ENCODE measurements at places on chromosomes 13 and 19.

DNA sequence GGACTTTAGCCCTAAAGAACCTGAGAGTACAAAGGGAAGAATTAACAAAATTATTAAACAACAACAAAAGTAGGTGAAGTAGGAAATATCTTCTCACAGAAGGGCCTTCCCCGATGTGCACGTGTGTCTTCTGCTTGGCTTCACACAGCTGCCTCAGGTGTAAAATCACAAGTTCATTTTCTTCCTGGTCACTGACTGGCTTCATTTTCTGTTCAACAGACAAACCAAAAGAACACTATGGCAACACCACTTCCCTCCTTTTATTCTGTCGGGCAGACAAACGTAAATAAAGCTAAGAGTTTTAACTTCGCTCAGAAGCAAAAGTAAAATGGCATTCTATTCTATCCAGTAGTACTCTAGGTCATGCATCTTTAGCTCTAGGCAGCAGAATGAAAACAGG, 140.9 kb downstream of the TBC1D4 start:
- no peak for DNase-seq

GRCh38 chr19:50712833-50713232, 6.8 kb downstream of the SHANK1 start:
- no peak for DNase-seq

DNA sequence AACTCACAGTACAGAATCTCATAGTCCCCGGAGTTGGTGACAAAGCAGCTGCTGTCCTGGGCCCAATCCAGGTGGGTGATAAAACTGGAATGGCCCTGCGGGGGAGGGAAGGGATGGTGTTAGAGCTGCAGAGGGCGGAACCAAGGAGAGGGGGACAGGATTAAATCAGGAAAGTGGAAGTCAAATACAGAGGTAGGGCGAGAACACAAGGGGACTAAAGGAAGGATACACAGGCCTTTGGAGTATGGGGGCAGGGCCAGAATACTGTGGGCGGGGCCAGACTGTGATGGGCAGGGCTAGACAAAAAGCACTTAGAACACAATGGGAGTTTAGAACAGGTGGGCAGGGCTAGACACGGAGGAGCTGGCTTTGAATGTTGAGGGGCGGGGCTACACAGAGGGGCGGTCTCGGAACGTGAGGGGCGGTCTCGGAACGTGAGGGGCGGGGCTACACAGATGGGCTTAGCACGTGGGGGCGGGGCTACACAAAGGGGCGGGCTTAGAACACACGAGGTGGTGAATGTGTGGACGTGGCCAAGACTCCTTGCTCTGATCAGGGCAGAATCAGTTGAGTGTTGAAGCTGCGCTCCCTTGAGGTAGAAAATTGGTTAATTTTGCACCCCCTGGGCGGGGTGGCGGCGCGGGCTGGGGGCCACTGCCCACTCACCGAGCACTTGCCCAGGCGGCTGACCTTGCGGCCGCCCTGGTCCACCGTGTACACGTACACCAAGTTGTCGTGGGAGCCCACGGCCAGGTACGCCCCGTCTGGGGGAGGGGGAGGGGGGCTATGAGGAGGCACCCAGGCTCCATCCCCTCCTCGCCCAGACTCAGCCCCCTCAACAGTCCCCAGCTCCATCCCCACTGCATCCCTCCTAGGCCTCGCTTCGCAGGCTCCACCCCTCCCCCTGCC, 14.0 kb upstream of the GPR4 start:
- peak; percentile 62 for DNase-seq

DNA sequence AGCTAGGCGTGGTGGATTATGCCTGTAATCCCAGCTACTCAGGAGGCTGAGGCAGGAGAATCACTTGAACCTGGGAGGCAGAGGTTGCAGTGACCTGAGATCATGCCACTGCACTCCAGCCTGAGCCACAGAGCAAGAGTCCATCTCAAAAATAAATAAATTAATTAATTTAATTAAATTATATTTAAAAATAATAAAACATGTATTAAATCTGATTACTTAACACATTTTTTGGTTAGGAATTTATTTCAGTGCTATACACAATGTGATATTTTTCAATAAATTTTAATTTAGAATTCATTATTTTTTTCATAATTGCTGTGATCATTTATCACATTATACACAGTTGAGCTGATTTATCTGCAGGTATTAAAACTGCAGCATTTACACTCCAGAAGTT, 1101.5 kb upstream of the MIR17HG start:
- DNase-seq = no peak

DNA sequence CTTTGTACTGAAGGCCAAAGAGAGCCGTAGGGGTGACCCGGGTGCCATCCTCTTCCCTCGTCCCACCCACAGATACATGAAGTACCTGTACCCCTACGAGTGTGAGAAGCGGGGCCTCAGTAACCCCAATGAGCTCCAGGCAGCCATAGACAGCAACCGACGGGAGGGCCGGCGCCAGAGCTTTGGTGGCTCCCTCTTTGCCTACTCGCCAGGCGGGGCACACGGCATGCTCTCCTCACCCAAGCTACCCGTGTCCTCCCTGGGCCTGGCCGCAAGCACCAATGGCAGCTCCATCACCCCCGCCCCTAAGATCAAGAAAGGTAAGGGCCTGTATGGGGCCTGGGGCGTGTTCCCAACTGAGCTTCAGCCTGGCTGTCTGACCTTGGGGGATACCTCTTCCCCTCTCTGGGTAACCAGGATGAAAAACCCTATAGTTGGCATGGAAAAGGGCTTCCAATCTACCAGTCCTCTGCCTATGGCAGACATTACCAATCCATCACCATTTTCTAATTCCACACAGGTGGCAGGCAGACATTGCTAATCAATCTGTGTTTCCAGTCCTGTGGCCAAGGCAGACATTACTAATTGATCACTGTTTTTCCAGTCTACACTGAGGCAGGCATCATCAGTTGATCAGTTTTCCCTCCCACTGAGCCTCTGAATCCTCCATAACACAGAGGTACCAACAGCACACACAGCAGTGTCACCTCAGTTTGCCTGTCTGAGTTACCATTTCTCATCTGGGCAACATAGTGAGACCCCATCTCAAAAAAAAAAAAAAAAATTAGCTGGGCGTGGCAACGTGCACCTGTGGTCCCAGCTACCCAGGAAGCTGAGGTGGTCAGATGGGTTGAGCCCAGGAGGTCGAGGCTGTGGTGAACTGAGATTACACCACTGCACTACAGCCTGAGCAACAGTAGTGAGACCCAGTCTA, 19.1 kb upstream of the WDR18 start:
- DNase-seq = no peak

DNA sequence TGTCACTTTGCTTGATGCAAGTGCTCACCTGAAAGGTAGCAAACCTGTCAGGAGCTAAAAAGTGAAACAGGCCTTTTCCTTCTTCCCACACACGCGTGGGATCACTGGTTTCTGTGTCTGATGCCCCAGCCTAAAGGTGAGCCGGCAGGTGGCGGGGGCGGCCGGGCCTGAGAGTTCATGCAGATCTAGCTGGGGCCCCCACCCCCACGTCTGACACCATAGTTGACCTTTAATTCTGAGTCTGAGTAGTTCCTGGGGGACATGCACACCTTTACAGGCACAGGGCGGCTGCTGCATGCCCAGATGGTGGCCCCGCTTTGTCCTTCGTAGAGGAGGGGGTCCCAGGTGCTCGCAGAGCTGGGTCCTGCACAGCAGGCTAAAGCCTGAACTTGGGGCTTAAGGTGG, 345.3 kb downstream of the TEX29 start:
- no peak for DNase-seq

GRCh38 chr13:45748941-45749759, 47.0 kb downstream of the CBY2 start:
- no peak for DNase-seq

- DNase-seq = no peak
Observed at GRCh38 chr13:44458313-44458975, 84.8 kb downstream of the SERP2 start.

DNA sequence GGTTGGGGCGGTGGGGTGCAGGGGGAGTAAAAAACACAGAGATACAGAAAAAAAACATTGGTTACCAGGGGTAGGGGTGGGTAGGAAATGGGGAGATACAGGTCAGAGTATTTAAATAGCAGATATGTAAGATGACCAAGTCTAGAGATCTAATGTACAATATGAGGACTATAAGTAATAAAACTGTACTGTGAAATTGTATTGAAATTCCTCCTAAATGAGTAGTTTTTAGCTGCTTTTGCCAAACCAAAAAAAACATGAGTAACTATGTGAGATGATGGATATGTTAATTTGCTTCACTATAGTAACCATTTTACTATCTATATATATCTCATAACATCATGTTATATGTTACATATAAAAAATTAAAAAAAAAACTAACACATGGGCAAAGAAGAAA, 29.6 kb downstream of the VWA8 start:
- DNase-seq = no peak

- DNase-seq = no peak
Observed at GRCh38 chr19:5492635-5493409, 37.6 kb downstream of the ZNRF4 start.

DNA sequence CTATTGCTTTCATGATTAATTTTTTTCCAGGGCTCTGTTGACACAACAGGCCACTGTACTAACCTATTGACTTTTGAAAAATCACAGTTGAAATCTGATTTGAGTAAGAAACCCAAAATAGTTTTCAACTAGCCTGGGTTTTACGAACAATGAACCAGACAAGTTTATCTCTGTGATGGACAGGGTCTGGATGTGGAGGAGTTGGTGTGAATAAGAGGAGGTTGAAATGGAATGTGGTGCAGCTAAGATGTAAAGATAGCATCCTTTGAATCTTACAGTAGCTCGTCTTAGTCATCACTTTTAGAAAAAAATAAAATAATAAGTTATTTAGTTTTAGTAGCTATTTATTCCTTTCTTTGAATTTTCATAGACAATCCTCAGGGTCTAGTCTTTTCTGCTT, 8.3 kb upstream of the OXGR1 start:
- no peak for DNase-seq

DNA sequence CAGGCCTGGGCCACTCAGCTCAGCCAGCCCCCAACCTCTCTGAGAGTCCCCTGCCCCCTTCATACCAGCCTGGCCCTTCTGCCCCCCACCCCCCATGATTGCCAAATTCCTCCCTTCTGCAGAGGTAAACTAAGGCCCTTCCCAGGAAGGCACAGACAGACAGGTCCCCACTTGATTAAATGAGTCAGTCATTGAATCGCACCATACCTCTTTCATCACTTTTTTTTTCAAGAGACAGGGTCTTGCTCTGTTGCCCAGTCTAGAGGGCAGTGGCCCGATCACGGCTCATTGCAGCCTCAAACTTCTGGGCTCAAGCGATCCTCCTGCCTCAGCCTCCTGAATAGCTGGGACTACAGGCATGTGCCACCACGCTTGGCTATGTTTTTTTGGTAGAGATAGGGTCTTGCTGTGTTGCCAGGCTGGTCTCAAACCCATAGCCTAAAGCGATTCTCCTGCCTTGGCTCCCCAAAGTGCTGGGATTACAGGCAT, 6.0 kb downstream of the PODNL1 start:
- DNase-seq = no peak

GRCh38 chr13:35479038-35479492, 2.6 kb upstream of the MAB21L1 start:
- DNase-seq = no peak
